ENCODE measurements at places on chromosomes 5 and 9.
A peak's percentile ranks its signal among the peaks of the same experiment; 100 is the strongest.

DNA sequence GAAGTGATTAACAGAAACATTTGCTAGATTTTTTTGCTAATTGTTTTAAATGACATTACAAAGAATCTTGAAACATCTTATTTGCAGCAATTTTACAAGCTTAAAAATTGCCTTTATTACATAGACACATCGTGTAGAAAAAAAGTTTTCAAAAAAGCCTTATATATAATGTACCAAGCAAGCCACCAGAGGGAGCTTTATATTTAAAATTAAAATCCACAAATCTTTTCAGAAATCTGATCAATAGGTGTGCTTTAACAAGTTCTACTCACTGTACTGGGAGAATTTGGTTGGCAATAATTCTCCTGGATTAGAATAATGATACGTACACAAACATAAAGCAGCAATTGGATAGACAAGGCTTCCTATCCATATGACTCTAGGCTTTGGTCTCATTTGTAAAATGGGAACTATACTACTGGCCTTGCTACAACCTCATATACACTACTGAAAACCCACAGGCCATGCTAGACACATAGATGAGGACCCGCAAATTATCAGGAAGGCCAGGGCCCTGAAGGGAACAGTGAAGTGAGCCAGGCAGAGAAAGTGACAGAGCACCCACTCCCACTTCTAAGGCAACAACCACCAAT, 4.8 kb downstream of the PSMB7 start:
- no peak for DNase-seq

- DNase-seq = peak; percentile 52
Observed at GRCh38 chr5:91499943-91500531, 116.9 kb upstream of the ARRDC3 start.

- DNase-seq = no peak
Observed at GRCh38 chr5:68242743-68243142, 27.2 kb downstream of the PIK3R1 start.

- DNase-seq = no peak
Observed at GRCh38 chr5:173532689-173533250, 83.7 kb downstream of the BOD1 start.

DNA sequence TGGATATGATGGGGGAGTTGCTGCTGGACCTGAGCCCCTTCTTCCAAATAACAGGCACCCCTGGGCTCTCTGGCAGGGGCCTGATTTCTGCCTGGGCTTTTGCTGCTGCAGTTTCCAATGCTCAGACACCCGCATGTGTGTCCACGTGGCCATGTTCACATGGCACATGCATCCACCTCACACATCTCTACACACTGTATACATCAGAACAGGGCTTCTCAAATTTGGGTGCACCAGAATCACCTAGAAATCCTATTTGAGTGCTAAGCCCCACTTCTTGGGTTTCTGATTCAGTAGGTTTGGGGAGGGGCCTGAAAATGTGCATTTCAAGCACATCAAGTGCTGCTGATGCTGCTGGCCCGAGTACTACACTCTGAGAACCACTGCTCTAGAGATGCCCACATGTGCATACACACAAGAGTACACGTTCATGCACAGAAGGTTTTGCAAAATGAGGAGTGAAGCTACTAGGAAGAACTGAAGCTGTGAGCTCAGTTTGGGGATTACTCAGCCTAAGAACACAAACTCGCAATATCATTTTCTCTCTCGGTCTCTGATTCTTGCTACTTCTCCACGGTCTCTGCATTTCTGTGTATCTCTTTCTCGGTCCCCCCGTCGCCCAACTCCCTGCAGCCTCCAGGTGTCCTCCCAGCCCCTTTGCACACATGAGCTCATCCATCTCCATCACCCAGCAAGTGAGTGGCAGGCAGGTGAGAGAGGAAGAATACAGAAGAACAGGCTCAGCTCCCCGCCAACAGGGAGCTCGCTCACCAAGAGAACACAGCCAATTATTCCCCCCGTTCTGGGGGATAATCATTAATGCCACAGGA, 97.0 kb downstream of the PCDH1 start:
- peak; percentile 8 for DNase-seq

DNA sequence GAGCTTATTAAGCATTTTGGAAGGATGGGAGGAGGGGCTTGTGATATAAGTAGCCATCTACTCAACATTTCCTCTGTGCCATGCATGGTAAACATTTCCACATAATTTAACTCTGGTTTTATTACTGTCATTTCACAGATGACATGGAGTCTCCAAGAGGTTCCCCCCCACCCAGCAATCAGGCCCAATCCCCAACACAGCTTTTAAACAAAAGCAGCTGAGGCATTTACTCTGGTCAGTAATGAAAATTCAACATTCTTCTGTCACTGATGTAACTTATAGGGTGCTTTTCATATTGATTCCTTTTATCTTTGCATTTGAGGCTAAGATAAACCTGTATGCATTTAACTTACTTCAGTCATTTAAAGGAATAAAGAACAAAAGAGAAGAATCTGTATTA, 128.1 kb downstream of the COL23A1 start:
- DNase-seq = no peak

DNA sequence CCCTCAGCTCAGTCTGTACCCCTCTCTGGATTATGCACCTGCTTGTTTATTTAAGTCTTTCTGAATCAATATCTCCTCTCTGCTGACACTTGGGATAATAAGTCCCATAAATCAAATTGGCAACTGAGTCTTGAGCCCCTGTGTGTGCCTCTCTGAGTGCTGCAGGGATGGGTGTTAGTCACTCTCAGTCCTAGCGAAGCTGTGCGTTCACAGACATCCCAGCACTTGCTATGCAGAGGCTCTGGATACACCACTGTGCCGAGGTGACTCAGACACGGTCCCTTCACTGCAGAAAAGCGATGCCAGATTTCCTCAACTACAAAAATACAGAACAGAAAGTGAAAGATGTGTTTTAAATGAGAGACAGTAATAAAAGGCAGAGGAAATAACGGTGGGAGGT, 4.1 kb upstream of the KCNMB1 start:
- peak; percentile 38 for DNase-seq

DNA sequence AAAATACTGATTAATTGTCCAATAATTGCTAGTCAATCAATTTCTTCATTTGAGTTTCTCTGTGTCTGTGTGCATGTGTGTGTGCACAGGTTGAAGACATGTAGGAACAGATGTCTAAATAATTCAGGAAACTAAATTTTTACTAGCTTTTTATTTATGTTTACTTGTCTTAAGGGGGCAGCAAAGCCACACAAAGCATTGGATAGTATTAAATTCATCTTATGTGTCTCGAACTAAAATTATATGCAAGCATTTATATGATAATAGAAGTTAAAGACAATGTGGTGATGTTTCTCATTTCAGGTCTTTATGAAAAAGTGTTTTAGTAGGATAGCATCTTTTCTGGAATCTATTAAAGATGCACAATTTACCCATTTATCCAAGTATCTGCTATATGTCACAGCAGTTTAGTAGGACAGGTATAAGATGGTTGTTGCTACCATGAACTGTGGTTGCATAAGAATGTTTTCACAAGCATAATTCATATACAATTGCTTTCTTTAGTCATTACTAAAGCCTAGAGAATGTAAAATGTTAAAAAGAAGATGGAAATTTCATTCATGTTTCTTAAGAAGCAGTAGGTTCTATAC, 784.6 kb upstream of the NUDT12 start:
- DNase-seq = no peak

DNA sequence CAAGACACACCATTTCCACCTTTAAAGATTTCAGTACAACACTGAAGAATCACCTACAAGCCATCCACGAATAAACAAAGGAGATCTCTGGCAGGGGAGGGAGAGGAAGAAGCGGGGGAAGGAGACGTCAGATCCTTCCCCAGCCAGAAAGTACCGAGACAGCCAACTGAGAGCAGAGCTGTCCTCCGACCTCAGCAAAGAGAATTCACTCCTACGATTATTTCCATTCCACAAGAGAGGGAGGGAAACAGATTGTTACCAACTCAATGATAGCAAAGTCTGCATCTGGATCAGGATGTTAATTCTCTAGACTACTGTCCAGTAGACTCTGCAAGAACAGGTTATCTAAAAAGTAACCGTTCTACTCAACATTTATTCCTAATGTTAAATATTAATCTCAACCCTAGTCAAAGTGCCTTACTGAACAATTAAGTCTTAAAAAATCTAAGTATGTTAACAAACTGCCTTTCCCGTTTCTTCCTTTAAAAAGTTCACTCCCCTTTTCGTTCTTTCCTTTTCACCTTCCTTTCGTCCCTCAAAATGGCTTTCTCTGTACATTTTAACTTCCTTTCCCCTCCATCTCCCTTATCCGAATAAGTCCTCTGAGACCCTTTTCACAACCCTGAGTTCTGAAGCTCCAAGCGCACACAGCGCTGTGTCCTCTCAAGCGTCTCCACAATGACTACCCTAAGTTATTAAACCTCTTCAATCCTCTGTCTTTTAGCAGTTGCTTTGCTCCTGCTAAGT, 1.4 kb downstream of the CHD1 start:
- DNase-seq = peak; percentile 70

DNA sequence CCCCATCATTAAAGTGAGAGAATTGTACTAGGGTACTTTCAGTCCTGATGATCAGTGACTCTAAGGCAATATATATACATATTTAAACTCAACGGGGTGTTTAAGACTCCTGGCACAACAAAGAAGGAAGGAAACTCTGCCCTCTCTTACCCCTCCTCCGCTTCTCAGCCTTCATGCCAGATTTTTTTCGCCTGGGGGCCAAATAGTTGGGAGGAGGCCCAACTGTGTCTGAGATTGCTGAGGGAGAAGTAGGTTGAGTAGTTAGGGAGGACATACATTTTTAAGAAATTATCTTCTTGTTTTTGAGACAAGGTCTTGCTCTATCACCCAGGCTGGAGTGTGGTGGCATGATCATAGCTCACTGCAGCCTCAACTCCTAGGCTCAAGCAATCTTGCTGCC, 127.7 kb upstream of the SHB start:
- DNase-seq = no peak

DNA sequence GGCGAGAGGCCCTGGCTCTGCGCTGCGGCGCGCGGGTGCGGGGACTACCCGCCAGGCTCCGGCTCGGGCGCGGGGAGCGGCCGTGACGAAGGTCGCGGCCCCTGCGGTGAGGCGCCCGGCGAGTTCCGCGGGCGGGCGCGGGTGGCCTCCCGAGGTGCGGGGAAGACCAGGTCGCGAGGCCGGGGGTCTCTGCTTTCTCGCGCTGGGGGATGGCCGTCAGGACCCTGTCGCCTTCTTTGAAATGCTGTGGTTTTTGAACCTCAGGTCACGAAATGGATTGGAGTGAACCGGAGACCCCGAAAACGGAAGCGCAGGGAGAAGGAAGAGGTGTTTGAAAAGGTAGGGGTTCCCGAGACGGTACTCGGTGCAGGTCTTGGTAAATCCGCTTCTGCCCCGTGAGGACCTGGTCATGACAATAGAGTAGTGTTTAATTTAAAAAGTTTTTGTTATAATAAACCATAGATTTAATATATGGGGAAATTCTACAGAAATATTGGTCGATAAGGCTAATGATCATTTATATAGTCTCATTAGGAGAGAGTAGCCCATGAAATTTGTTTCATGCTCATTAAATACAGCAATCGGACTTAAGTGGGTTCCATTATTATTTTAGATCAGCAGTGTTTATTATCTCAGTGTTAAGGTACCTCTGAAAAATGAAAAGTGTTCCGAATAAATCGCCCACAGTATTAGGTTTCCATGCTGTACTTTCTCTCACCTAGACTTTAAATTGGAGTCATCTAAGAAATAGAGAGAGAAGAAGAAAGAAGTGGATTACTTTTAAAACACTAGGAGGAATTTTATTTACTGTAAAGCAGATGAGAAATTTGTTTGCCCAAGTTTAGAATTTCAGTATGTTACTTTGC, 279.0 kb downstream of the AOPEP start:
- DNase-seq = no peak

- no peak for DNase-seq
Observed at GRCh38 chr5:98795243-98795642, 21.8 kb downstream of the RGMB start.

DNA sequence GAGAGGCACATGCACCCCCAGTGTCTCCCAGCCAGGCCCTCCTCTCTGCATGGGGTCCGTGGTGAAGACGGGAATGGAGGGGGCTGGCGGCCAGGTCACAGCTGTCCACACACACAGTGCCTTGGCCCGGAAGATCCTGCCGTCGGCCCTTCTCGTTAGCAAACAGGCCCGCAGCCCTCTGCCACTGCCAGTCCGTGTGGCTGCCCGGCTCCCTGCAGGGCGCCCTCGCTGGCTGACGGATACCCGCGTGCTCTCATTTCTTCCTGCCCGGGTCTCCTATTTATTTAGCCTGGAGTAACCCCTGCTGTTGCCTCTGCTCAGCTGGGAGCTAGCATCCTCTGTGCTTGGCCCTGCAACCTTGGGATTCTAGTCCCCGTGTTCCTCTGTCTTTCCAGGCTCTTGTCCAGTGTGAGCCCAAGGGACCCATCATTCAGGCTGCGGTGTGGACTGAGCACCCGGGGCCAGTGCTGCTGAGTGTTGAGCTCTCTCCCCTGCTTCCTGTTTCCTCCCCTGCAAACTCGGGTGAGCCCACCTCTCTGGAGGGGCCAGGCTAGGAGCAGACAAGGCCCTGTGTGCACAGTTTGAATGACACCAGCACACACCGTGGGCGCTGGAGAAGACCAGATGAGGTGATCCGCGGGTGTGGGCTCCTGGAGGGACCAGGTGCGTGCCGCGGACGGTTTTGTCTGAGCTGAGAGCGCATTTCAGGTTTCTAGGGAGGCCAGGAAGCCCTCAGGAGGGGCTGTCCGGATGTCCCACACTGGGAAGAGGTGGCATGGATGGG, 14.6 kb upstream of the RNU6ATAC start:
- DNase-seq = no peak

DNA sequence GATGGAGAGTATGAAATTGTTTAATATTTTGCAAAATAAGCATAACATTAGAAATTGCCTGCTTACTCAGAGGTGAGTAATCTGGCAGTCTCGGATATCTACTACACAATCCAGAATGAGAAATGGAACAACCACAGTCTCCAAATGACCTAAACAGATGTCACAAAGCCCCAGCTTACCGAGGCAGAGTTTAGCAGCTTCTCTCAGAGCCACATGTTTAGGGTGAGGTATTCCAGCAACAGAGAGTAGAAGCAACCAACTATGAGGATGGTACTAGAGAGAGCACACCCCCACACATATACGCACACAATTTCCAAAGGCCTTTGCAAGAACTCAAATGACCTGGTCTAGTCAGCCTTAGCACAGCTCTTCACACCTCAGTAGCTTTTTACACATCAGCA, 122.7 kb upstream of the LPAR1 start:
- no peak for DNase-seq

- DNase-seq = no peak
Observed at GRCh38 chr9:13817754-13818278, 496.1 kb downstream of the NFIB start.

DNA sequence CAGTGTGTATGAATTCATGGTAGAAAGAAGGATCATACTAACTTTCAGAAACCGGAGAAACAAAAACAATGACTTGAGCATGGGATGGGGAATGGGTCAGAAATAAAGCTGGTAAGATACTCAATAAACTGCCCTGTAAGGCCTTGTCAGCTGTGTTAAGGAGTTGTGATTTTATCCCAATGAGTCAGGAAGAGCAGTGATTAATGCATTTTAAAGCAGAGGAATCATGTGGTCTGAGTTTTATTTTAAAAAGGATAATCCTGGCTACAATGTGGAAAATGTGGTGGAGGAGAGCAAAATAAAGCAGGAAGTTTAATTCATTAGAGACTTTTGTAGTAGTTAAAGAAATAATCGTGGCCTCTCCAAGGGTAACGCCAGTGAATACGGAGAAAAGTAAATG, 28.7 kb downstream of the DHX29 start:
- DNase-seq = no peak

GRCh38 chr5:308672-309271, 12.7 kb upstream of the AHRR start:
- DNase-seq = no peak
